ENCODE measurements at places on chromosomes 2 and 18.

GRCh38 chr18:66150650-66151049 is 399.8 kb downstream of the CDH7 start:
- H3K27ac ChIP-seq, result no peak overlapping the region
- no peak for DNase-seq
- no peaks in the 10 kb centered on the region for H3K36me3 ChIP-seq
- H3K27me3 ChIP-seq, result no peaks in the 10 kb centered on the region
- no peak overlapping the region for H3K4me3 ChIP-seq
- no peaks in the 10 kb centered on the region for H3K4me1 ChIP-seq

DNA sequence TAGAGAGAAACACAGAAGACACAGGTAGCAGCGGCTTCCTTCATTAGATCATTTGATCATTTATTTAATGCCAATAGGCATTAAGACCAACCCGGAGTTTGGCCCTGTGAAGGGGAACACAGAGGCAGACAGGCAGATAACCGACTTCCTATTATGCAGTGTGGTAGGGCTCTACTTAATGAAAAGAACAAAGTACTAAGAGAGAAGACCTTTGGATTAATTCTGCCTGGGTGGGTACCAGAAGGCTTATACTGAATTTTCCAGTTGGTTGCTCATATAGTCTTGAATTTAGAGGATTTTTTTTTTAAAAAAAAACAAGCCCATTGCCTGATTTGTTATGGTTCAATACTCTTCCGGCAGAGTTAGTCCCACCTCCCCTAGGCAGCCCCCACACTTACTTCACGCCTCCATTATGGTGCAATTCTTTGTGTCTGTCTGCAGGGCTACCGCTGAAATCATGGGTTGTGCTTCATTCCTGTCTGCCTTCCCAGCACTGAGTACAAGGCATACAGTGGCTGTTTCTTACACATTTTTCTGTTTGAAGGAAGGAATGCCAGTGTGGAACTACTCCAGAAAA is 244.3 kb upstream of the APCDD1 start:
- H3K36me3 ChIP-seq, result no peaks in the 10 kb centered on the region
- H3K27ac ChIP-seq, result no peak overlapping the region
- H3K4me3 ChIP-seq, result no peak overlapping the region

GRCh38 chr2:217162533-217162932 is 302.7 kb upstream of the TNP1 start:
- no peak overlapping the region for H3K27ac ChIP-seq
- peaks cover 28% of the 10 kb centered on the region for H3K27me3 ChIP-seq
- no peaks in the 10 kb centered on the region for H3K36me3 ChIP-seq
- DNase-seq, result peak; percentile 43
- H3K4me3 ChIP-seq, result no peak overlapping the region

DNA sequence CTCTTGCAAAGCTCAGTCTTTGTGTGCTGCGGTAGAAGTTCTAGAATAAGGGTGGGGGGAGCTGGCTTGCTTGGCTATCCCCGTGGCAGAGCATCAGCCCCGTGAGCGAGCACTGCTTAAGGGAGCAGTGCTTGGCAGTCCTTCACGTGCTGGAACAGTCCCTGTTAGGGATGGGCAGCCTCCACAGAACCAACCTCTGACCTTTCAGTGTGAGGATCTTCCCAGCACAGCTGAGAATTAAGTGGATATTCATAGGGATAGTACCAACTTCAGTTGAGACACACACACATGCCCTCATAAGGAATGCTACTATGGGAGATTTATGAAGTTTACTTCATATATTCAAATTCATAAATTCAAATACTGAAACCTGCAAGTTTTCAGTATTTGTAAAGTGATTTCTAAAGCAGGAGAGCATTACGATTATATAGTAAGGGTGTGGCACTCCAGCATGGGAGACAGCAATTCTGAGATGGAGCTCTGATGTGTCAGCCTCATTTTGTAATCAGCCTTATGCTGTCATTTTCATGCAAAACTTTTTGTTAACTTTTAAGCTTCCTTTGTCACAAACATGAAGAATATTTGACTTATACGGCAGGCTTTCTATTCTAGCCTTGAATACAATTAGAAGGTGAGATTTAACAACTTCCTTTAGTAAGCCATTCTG is 39.5 kb downstream of the ATP9B start:
- no peaks in the 10 kb centered on the region for H3K27me3 ChIP-seq
- H3K4me3 ChIP-seq, result no peak overlapping the region
- H3K27ac ChIP-seq, result no peak overlapping the region
- DNase-seq, result no peak

DNA sequence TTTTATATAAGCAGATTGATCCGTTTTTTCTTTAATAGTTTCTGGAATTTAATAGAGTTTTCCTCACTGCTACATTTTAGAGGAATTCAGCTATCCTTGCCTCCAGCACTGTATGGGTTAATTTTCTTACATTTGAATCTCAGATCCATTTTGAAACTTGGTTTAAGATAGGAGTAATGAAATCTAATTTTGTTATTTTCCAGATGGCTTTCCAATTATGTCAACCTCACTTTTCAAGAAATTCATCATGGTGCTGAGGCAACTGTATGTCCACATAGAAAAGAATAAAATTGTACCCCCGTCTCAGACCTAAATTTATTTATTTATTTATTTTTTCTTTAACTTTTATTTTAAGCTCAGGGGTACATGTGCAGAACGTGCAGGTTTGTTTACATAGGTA is 105.1 kb downstream of the EPB41L5 start:
- no peaks in the 10 kb centered on the region for H3K36me3 ChIP-seq
- H3K27me3 ChIP-seq, result no peaks in the 10 kb centered on the region
- H3K4me3 ChIP-seq, result no peak overlapping the region
- no peak overlapping the region for H3K27ac ChIP-seq
- no peaks in the 10 kb centered on the region for H3K4me1 ChIP-seq

Measured in HCT116 (cell line).